Anterior cingulate cortex (tissue), 58 donors: ENCODE measurements at places on chromosomes 11 and 22.

DNA sequence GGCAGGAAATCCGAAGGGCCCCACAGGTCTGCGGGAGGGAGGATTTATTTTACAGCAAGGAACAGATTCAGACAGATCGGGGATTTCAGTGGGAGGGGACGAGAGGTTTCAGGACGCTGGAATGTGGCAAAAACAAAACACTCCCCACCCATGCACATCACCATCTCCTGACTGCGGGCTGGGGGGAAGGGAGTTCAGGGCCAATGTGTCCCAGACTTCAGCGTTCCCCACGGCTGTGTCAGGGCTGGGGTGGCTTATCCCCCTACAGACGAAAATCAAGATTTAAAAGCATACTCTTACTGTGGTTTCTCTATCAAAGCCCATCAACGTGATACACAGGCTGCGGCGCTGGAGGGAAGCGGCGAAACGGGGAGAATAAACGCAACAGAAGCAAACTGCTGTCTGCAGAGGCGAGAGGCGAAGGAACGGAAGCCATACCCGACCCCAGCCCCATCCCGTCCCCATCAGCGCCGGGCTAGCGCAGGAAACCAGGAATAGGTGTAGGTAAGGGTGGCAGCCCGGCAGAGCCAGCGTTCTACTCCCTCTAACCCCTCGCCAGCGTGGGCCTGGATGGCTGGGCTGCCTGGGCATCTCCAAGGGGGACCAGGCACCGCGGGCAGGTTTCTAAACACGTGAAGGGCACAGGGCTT lies 2.7 kb downstream of the TENM4 start:
- no peak for DNase-seq

DNA sequence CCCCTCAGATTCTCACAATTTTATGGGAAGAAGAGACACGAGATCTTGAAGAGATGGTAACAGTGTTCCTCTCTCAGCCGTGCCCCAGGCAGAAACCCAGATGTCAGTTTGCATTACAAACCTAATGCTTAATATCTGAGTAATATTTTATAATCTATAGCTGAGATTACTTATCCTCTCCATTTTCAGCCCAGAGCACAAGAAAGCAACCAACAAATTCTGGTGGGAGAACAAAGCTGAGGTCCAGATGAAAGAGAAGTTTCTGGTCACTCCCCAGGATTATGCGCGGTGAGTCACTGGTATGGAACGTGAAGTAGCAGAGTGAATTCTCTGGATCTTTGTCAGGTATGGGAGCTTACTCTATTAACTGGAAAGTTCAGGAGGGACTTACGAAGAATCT lies 884 bp downstream of the CENATAC start:
- no peak for DNase-seq

GRCh38 chr11:75200051-75200450 lies 40.5 kb upstream of the TPBGL start:
- no peak for DNase-seq

- no peak for DNase-seq
Measured at GRCh38 chr22:31048570-31048969, 32.5 kb upstream of the SMTN start.

DNA sequence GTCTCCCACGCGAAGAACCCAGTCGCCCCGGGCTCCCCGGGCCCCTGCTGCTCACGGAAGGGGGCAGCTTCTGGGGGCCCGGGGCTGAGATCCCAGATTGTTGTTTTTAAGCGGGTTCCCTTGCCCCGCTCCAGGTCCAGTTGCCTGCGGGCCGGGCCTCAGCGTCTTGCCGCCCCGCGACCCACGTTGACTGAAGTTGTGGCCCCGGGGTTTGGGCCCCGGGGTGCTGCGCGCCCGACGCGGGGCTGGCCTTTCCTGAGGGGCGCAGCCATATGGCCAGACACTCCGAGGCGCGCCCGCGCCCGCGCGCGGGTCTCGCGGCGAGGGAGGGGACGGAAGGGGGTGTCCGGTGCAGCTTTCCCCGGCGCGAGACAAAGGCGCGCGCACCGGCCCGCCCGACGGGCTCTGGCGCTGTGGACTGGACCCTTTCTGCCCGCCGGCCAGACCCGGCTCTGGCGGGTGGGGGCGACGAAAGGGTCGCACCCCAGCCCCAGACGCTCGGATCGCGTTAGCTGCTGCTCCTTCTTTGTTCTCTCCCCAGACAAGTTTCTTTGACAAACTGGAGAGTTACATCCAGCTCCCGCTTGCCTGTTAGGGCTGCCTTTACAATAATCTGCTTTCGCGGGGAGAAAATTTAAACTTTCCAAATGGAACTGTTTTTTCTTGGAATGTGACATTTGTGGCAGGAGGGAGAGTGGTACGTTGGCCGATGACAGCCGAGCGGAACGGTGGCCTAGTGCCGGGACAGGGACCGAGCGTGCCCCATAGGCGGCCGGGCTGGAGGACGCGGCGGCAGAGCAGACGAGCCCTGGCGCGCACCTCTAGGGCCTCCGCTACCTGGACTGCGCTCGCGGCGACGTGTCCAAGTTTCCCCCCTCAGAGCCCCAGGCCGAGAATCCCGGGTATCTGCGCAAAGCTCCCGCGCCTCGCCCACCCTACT lies 716 bp downstream of the AMOTL1 start:
- DNase-seq, result no peak

GRCh38 chr11:61569701-61570100 lies 11.2 kb downstream of the SYT7 start:
- DNase-seq, result no peak

DNA sequence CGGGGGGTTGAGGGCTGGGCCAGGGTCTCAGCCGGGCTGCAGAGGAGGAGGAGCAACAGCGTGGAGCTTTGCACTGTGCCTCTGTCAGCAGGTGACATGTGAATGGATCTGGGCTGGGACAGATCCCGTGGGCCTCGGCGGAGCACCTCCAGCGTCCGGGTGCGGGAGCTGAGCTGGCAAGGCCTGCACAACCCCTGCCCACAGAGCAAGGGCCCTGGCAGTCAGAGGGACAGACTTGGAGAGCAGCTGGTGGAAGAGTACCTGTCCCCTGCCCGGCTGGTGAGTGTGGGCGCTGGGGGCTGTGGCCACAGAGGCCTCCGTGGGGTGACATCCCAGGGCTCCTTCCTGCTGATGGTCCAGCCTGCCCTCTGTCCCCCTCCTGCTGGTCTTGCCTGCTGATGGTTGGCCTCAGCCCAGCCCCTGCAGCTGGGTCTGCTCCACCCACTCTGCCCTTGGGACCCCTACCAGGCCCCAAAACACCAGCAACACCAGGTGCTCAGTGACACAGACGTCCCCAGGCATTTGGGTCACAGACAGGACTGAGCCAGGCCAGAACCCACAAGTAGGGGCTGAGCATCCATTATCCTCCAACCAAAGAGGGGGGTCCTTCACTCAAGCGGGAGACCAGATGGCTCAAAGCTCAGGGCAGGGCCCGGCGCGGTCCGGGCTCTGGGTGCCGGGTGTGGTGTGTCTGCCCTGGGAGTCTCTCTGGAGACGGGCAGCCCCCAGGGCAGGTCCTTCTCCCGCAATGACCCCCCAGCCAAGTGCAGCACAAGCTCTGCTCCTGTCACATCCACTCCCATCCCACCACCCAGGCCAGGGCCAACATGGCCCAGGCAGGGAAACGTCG lies 3.5 kb downstream of the LRRC56 start:
- DNase-seq, result no peak

DNA sequence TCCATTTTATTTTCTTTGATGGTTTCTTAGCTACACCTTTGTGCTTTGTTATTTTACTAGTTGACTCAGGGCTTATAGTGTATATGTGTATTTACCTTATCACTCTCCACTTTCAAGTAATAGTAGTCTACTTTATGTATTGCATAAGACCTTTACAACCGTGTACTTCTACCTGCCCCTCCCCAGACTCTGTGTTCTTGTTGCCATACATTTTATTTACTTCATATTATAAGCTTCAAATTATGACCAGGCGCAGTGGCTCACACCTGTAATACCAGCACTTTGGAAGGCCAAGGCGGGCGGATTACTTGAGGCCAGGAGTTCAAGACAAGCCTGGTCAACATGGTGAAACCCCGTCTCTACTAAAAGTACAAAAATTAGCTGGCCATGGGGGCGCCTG lies 28.2 kb upstream of the CTSD start:
- DNase-seq, result no peak

DNA sequence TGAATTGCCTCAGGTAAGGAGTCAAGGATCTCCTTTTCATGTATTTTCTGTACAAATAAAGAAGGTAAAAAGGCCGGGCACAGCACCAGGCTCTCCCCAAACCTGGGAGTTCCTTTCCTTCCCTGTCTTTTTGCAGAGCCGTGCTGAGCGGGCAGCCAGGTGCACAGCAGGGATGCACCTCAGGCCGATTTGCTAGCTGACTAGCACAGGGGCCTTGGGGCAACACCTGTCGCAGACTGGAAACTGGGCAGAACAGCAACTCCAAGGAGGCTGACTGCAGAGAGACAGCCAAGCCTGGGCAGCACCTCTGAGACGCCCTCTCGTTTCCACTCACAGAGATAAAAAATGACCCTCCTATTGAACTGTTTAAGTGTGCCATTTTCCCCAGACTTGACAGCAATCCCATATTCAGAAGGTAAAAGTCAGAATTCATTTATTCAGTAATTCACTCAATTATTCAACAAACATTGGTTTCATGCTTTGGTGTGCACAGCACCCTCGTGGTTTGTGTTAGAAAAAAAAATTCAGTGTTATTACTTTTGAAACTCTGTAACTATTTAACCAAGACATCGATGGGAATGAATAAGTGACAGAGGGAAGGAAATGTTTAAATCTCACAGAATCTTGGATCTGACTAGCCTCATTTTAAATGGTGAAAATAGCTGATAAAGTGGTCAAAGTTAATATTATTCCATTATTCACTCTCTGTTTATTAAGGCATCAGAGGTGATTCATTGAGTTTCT lies 120.9 kb downstream of the GALNT18 start:
- no peak for DNase-seq

DNA sequence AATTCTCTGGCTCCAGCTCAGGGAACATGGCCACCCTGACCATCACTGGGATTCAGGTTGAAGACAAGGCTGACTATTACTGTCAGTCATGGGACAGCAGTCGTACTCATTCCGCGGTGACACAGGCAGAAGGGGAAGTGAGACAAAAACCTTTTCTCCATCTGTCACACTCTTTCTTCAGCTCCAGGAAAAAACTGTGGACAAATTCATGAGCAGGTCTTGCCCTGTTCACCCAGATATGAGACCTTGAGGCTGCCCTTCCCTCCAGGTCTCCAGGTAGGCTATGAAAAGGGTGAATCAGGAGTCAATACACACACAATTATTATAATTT lies 39.4 kb upstream of the GGTLC2 start:
- DNase-seq, result no peak
